AG09319 (cell line): ENCODE measurements at places on chromosomes 16 and 17.

GRCh38 chr17:35167046-35167445 is 19.4 kb downstream of the UNC45B start:
- DNase-seq: no peak

DNA sequence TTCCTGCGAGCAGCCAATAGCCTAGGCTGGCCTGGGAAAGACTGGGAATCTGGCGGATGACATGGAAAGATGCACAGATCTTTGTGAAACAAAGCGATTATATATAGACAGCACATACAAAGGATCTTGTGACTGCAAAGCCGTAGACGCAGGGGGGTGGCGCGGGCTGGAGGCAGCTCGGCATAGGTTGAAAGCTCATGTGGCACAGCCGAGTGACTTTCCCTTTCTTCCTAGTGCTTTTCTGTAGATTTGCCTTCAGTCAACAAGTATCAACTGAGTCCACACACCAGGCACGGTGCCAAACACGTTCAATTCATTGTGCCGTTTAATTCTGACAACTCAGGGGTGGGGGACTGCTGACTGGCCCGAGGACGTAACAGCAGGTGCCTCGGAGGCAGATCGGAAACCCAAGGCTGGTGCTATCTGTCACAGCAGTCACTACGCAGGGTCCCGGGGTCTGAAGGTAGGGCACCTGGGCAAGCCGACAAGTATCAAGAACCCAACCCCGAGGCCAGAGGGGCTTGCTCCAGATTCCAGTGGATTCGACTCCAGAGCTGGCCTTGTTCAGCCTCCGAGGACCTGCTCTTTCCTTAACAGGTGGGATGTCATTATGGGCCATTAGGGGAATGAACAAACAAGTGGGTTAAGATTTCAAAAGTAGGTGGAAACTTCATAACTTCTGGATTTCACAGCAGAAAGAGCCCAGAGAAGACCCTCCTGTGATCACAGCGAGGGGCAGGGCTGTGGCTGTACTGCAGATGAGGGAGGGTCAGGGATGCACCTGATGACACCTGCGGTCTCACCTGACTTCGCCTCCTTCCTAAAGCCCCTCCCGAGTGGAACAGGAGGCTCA is 5.9 kb downstream of the PAM16 start:
- DNase-seq: no peak

DNA sequence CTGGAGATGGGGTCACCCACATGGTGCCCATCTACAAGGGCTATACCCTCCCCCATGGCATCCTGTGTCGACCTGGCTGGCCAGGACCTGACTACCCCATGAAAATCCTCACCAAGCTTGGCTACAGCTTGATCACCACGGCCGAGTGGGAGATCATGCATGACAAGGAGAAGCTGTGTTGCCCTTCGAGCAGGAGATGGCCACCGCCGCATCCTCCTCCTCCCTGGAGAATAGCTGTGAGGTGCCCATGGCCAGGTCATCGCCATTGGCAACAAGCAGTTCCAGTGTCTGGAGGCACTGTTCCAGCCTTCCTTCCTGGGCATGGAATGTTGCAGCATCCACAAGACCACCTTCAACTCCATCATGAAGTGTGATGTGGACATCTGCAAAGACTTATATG is 5.3 kb upstream of the FLCN start:
- no peak for DNase-seq

- DNase-seq: no peak
Observed at GRCh38 chr16:70324998-70325747, 21.5 kb upstream of the DDX19A start.

DNA sequence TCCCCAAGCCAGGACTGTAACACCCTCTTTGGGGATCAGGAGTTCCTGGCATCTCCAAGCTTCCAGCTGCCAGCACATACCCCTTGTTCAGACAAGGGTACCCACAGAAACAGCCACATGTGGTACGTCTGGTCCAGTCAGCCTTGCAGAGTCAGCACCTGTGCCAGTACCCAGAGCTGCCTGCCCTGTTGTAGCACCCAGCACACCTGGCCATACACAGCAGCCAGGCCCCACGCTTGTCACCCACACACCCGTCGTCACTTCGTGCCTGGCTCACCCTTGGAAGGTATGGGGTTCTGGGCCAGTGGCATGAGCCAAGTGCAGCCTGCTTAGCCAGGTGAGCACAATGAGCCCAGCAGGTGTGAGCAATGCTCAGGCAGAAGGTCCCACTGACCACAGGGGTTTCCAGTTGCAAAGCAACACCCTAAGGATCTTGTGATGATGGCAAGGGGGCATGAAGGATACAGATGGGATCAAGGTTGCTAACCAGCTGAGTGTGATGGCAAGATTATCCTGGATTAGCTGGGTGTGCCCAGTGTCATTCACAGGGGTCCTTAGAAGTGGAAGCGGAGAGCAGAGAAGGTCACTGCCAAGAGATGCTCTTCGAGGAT is 202.3 kb downstream of the CPPED1 start:
- no peak for DNase-seq

DNA sequence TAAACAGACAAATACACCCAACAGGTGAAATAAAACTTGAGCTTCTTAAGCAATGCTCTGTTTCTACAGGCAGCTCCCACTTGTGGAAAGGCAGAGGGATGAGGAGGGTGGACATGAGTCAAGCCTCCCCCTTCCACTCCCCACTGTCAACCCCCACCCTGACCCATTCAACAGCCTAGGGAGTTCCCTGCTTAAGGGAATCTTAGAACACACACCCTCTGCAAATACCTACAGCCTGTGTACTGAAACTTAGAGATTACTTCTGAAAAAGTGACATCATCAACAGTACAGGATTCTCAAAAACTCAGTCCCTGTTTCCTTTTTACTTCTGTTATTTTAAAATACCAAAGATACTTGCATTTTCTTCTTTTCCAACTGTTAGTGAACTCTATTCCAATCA is 345.4 kb downstream of the SOX9 start:
- DNase-seq: no peak

GRCh38 chr17:16046966-16047365 is 47.3 kb downstream of the TTC19 start:
- no peak for DNase-seq

DNA sequence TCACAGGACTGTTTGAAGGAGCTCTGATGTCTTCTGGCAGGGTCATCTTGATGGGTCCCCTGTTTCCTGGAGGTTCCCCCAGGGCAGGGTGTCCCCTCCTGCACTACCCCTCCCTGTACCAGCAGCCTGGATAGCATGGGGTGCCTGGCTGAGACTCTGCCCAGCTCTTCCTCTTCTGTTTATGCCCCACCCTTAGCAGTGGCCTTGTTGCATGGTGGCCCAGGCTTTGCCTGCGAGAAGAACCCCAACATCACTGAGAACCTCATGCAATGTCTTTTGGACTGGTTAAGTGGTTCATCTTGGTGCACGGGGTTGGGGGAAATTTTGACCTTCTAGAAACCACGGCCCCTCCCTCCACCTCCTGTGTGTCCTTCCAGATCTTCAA is 121.8 kb downstream of the IRX3 start:
- no peak for DNase-seq

- DNase-seq: no peak
Observed at GRCh38 chr16:49021136-49021535, 260.5 kb downstream of the CBLN1 start.

DNA sequence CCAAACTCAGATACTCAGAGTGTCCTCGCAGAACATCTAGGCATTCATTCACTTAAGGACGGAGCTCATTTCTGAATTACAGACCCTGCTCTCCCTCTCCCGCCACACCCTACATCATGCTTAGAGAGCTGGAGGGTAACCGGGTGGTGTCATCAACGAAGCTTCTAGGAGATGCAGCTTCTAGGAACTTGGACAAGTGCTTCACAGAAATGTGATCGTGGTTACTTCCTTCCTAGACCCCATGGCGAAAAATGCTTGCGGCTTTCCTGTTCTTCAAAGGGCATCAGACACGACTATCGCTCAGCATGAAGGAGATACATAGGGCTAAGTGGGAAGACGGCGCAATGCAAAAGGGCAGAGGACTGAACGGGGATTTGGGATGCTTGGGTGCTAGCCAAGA is 126.8 kb downstream of the ZFHX3 start:
- DNase-seq: no peak

DNA sequence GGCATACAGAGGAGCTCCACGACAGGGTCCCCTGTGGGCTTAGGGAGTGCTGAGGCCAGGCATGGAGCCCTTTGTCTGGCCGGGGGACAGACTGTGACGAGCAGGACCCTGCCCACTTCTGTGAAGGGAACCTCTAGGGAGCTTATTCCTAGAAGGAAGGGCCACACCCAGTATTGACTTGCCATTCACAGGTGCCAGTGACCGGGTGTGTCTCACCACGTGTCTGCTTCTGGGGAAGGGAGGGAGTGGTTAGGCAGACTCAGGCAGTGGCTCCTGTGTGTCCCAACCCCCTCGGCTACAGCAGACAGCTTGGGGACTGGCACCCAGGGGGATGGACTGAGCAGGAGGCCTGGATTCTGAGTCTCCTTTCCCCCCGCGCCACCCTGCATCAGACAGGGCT is 57.2 kb downstream of the SOCS1 start:
- no peak for DNase-seq

- DNase-seq: no peak
Observed at GRCh38 chr16:82681592-82681991, 54.8 kb downstream of the CDH13 start.

DNA sequence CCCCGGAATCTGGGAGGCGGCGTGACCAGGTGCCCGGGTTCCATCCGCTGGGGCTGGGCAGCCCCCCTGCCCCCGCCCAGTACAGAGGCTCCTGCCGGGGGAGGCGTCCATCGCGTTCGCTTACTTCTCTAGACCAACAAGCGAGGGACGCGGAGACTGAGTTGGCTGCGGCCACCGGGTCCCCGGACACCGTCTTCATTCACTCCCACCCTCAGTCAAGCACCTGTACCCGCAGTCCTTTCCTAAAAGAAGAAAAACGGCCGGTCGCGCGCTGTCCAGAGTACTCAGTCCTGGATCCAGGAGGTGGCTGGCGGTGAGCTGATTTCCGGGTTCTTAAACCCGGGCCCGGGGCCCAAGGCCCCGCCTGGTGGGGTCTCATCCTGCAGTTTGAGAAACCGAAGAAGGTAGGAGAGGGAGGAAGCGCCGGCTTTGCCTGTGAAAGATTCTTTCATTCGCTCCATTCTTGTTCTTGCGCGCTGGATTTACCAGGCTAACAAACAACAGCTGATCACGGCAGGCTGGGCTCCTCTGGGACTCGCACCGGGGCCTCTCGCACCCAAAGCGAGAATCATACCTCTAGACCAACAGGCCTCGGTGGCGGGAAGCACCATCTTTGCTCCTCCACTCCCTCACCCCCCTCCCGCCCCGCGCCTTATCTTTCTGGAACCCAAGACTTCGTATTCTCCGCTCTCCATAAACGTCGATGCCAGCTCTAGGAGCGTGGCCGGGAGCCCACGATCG is 17.4 kb upstream of the OR1F1 start:
- no peak for DNase-seq

GRCh38 chr17:40190197-40191021 is 13.1 kb downstream of the RAPGEFL1 start:
- DNase-seq: no peak

GRCh38 chr17:74157366-74157765 is 46.1 kb upstream of the RPL38 start:
- DNase-seq: no peak

- DNase-seq: no peak
Observed at GRCh38 chr17:73635101-73635817, 9.0 kb downstream of the SDK2 start.

- DNase-seq: no peak
Observed at GRCh38 chr17:2393954-2394749, 6.7 kb downstream of the MNT start.

GRCh38 chr17:10875430-10875851 is 37.6 kb upstream of the PIRT start:
- DNase-seq: no peak

DNA sequence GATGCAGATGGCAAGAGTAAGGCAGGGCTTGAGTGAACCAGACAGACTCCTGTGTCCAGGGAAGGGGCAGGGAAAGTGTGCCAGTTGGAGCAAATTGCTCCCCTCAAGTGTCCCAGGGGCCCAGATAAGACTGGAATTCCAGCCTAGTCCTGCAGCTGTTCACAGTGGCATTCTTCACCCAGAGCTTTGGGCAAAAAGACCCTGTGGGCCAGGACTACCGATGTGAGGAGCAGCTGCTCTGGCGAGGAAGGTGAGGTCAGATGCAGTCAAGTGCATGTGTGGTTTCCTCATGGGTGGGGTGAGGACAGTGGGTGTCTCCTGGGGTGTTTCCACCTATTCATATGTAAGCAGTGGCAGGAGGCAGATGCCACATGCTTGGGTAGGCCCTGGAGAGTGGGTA is 14.3 kb downstream of the NEUROD2 start:
- DNase-seq: no peak

DNA sequence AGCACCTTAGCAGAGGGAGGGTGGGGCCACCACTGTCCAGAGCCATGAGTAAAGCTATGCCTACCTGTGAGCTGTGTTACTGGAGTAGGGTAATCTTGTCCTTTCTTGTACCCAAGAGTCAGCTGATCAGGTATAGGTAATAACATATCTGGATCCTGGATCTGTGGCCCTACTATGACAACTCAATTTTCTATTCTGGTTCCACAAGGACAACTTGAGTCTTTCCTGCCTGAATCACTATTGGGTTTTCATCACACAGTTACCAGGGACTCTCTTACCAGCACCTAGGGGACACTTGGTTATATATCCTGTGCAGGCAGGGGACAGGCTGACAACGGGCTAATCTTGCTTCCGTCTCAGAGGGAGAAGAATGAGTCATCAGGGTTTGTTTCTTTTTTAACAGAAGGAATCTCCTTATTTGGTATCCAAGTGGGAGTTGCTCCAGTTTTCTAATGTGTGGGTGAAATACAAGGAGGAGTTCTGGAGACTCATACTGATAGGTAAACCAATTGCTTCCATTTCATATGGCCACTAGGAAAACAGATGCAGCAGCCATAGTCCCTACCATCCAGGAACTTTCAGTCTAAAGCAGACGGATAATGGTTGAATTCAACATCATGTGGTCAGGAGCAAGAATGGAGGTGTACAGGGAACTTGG is 6.8 kb downstream of the ZNF267 start:
- no peak for DNase-seq

- DNase-seq: no peak
Observed at GRCh38 chr16:12612598-12613101, 191.0 kb downstream of the CPPED1 start.

DNA sequence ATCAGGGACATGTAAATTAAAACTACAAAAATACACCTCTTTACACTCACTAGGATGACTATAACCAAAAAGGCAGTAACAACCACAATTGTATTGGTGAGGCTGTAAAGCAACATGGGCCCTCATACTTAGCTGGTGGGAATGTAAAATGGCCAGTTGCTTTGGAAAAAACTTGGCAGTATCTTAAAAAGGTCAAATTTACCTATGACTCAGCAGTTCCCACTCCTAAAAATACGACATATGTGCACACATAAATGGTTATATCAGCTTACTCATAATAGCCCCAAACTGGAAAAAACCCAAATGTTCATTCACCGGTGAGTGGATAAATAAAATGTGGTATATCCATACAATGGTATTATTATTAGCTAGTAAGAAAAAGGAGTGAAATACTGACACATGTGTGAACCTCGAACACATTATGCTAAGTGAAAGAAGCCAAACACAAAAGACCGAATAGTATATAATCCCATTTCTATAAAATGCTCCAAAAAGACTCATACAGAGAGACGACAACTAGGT is 391.4 kb downstream of the NPIPA8 start:
- no peak for DNase-seq
